Fibroblast of villous mesenchyme (primary cell): ENCODE measurements at places on chromosomes 4 and X. TPM values are rescaled to one million over a fixed set of nuclear protein-coding genes. Genes with fewer than 3 reads are reported as not detected.

SERTM2 gene
- total RNA-seq: 0.43 and 1.3 TPM in 2 replicates

DNA sequence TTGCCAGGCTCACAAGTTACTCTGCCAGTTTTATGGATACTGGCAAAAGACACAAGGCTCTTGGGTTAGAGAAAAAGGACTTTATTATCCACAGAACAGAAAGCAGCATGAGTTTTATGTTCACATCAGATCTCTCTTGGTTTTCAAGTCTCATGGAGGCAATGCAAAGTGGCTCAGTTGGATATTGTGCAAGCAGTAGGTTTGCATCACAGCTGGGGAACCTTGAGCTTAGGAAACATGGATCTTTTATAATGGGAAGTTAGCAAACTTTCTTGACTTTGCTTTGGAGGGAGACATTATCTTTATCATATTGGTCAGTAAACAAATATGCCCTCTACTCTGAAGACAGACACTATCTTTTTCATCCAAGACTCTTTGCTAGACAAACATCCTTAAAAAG, 109.2 kb upstream of the GRPR start:
- no peak for DNase-seq

SCML2 gene
- 0.32 and 1.7 TPM in 2 replicates for total RNA-seq

DNA sequence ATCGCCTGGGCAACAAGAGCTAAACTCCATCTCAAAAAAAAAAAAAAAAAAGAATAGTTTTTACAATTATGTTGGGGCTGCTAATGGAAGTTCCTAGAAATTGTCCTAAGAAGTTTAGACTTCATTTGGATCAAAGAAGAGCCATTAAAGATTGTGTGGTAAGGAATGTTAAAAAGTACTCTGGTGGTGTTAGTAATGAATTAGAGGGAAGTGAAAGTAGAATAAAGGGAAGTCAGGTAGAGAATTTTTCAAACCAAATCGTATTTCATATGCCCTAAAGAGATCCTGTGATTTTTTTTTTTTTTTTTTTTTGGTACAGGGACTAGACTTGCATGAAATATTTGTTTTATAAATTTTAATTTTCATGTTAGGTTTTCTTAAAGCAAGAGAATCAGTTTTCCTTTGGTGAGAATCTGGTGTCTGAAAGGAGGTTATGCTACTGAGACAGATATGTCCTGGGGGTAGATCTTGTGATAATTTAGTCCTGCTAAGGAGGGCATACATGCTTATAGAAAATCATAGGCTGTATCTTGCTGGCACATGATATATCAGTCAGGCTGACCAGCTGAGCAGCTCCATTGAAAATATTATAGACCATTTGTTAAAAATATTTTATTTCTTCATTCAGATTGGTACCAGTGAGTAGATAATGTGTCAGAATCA, 10.7 kb downstream of the SEC24B start:
- DNase-seq: no peak

- DNase-seq: no peak
These were observed 41.1 kb upstream of the AFF2 start for GRCh38 chrX:148459343-148459742.

GRCh38 chr4:23952258-23952657, 62.4 kb upstream of the PPARGC1A start:
- DNase-seq: no peak

GYPB gene
- not detected in 2 replicates for total RNA-seq

DNA sequence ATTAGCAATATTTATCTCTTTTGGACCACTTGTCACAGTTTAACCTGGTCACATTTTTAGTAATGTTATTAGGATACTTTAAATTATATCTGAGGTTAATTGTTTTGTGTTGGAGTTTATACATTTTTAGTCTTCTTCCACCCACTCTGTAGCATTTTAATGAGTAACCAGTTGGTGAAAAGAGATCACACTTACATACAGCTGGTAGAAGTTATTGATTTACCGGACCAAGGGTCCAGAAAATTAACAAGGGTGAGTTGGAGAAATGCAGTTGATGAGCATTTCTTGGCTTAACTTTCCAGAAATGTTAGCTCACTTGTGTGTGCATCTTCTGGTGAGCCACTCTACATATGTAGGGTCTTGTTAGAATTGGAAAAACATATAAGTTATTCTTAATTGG, 219.6 kb downstream of the GRXCR1 start:
- no peak for DNase-seq

GLRA2 gene
- 0.32 TPM in 1 of 2 replicates, not detected in the other for total RNA-seq

- DNase-seq: no peak
These were observed 124.5 kb downstream of the ATXN3L start for GRCh38 chrX:13195340-13195739.

USP17L13 gene
- not detected in 2 replicates for total RNA-seq

GRCh38 chr4:56844802-56845580, 23.5 kb upstream of the SPINK2 start:
- DNase-seq: peak; percentile 11

JCHAIN gene
- 0.64 and 2.6 TPM in 2 replicates for total RNA-seq

GPR82 gene
- under 0.01 TPM in 1 of 2 replicates, not detected in the other for total RNA-seq

APBB2 gene
- total RNA-seq: 96.3 and 133 TPM in 2 replicates

ADH1B gene
- total RNA-seq: 0.32 and 0.43 TPM in 2 replicates

DNA sequence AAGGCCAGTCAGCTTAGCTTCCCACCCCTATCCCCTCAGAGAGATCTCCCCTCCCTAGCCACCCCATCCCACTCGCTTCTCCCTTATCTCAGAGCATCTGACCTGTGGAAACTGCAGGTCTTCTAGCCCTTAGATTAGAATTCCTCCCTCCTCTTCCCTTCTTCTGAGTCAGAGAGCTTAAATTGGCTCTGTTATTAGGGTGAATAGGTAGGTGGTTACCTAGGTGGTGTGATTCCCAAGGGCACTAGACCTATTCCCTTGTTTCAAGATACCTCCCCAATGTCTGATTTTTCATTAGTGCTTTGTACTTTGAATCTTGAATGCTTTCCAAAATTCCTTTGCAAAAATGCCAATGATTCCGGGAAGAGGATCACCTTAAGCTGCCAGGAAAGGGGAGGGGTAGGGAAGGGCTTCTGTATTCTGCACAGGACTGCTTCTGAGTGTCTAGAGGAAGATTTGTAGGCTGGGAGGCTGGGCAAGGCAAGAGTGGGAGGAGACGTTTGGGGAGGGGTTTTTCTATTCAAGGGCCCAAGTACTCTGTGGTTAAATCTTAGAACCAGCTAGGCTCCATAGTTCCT, 24.5 kb upstream of the MSN start:
- no peak for DNase-seq

DNA sequence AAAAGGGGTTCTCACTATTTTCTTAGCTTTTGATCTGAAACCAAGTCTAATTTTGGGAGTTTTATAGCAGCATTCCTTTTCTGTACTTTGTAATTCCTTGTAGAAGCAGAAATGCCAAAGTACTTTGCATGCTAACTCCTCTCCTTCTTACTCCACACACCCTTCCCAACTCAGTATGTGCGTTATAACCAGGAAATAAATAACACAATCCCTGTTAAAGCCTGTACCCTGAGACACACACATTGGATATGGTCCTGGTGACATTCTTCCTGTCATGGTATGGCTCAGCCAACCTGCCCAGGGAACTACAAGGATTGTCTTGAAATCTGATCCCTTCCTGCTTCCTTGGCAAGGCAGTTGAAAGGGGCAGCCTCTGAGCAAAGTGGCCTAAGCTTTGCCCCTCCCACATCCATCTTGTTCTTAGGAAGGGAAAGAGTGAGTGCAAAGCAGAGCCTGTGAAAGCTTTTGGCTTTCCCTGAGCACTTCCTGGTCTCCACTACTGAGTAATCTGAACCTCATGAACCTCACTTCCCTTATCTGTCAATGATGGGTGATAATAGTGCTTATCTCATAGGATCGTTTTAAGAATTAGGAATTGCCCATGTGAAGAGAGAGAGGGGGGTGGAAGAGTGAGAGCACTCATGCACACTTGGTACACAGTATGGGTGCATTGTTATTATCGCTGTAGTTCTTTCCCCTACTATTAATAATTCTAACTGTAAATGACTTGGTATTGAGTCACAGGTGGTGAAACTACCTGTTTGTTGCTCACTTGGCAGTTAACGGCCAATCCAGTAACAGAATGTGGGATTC, 109.3 kb downstream of the AFF2 start:
- no peak for DNase-seq

- DNase-seq: no peak
These were observed 7.4 kb downstream of the CTBP1 start for GRCh38 chr4:1241466-1241935.

GRCh38 chr4:103400405-103400804, 202.3 kb upstream of the CENPE start:
- DNase-seq: no peak

DNA sequence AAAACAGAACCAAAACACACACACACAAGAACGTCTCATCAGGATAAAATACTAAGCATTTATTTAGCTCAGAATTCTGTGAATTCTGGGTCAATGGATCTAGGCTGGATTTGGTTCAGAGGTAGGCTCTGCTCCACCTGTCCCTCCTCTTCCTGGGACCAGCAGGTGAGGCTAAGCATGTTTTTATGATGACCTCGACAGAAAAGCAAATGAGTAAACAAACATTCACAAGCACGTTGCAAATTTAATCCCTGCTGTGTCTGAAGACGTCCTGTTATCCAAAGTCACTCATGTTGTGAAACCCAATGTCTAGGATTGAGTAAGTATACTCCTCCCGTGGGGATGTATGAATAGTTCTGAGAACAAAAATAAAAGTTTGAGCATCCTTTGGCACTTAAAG, 371.4 kb upstream of the TECRL start:
- DNase-seq: no peak

AFF2 gene
- 0.32 TPM in 1 of 2 replicates, not detected in the other for total RNA-seq

GRCh38 chrX:100447655-100448397, 37.8 kb upstream of the PCDH19 start:
- DNase-seq: peak; percentile 14

CXCL5 gene
- total RNA-seq: 0.32 and 2.2 TPM in 2 replicates

CDKN2AIP gene
- 11.9 and 17.3 TPM in 2 replicates for total RNA-seq

FAM133A gene
- total RNA-seq: under 0.01 TPM in 1 of 2 replicates, not detected in the other

DNA sequence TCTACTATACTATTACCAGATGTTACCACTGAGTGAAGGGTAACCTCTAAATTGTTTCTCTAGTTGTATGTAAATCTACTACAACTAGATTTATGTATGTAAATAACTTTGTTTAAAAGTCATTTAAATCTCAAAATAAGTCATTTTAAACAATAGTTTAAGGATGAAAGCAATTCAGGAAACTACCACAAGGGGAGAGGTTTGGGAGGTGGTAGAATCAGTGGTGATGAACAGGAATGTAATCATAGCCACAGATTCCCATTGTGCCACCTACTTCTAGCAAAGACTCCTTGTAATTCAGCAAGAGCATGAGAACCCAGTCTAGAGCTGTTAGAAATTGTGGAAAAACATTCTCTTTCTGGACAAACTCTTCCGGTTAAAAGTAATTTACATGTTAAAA, 234.6 kb downstream of the SLC7A11 start:
- no peak for DNase-seq

UVSSA gene
- total RNA-seq: 10.8 and 13.9 TPM in 2 replicates

GRCh38 chr4:42151568-42152506, 618 bp downstream of the BEND4 start:
- DNase-seq: no peak

- DNase-seq: peak; percentile 82
These were observed 67.0 kb upstream of the FAM9A start for GRCh38 chrX:8868070-8868773.

GRCh38 chrX:26414534-26414933, 198.6 kb downstream of the MAGEB5 start:
- DNase-seq: no peak

- no peak for DNase-seq
These were observed 62.7 kb downstream of the ANTXR2 start for GRCh38 chr4:80010316-80010715.

MTNR1A gene
- total RNA-seq: not detected in 2 replicates

- peak; percentile 71 for DNase-seq
These were observed 53.6 kb upstream of the PRPS1 start for GRCh38 chrX:107574711-107575110.

DNA sequence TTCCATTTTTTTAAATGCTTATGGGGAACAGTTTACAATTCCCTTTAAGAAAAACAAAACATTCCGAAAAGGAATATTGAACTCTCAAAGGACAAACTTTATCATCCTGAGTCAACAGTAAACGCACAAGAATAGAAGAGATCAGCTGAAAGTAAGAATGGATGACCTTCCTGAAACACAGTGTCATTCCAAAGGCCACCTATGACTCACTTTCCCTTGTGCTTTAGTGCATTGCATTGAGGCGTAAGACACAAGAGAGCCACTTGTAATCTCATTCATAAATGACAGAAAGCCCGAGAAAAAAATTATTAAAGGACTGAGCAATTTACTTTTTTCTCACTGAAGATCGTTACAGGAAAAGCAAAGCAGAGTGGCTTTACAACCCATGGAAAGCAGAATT, 1062.4 kb upstream of the DIAPH2 start:
- DNase-seq: no peak

- DNase-seq: no peak
These were observed 112.4 kb upstream of the CXCL13 start for GRCh38 chr4:77493120-77493752.

GRCh38 chrX:119790977-119791436, 423 bp downstream of the RPL39 start:
- peak; percentile 52 for DNase-seq

- DNase-seq: no peak
These were observed 20.6 kb upstream of the PJA1 start for GRCh38 chrX:69185886-69186285.

GRCh38 chr4:12949719-12950490, 534.2 kb downstream of the RAB28 start:
- DNase-seq: no peak

GRCh38 chr4:121421594-121421993, 40.8 kb upstream of the QRFPR start:
- no peak for DNase-seq

DNA sequence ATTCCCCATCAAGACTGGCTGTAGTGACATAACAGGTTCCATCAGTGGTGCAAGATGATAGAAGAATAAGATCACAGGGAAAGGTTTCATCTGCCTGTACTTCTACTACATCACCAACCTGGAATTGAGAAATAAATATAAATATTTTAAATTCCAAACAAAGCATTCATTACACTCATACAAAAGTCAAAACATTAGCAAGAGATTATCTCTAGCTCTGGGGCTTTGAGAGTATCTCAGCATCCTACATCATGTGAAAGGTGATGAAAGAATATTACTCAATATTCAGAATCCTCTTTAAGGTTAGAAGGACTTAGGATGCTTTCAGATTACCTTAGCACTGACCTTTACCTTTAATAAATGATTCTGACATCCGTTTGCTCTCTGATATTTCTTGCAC, 96.5 kb upstream of the MCF2 start:
- DNase-seq: peak; percentile 6

TRIM2 gene
- total RNA-seq: 35.1 and 38.0 TPM in 2 replicates

VAMP7 gene
- 45.7 and 58.7 TPM in 2 replicates for total RNA-seq

DNA sequence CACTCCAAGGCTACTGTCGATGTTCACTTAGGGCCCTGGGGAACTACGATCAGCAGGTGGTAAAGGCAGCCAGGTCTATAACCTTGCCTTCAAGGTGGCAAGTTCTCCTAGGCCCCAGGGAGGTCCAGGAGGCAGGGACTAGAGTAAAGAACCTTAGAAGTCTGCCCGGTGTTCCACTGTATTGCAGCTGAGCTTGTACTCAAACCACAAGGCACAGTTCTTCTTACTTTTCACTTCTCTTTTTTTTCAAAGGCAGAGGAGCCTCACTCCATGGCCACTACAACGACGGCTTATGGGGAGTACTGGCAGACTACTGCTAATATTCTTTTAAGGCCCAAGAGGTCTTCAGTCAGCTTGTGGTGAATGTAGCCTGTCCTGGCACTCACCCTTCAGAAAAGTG, 78.8 kb upstream of the GPR174 start:
- DNase-seq: no peak
